ENCODE measurements at places on chromosomes 2 and 18. TPM values are rescaled to one million over a fixed set of nuclear protein-coding genes. Genes with fewer than 3 reads are reported as not detected.

Gene EMILIN2
- 1.3 TPM for total RNA-seq

Gene SERPINB13
- 9.2 TPM for total RNA-seq

Gene COQ10B
- 28.1 TPM for total RNA-seq

Gene RPIA
- 7.7 TPM for total RNA-seq

Gene GPR75
- total RNA-seq: 0.96 TPM

Gene TMEM247
- not detected for total RNA-seq

Gene KIAA1328
- 4.5 TPM for total RNA-seq

Data from tracheal epithelial cell (primary cell).